ENCODE measurements at places on chromosomes 2 and 18.

GRCh38 chr2:157184161-157184895 lies 73.2 kb upstream of the GALNT5 start:
- no peak for DNase-seq

DNA sequence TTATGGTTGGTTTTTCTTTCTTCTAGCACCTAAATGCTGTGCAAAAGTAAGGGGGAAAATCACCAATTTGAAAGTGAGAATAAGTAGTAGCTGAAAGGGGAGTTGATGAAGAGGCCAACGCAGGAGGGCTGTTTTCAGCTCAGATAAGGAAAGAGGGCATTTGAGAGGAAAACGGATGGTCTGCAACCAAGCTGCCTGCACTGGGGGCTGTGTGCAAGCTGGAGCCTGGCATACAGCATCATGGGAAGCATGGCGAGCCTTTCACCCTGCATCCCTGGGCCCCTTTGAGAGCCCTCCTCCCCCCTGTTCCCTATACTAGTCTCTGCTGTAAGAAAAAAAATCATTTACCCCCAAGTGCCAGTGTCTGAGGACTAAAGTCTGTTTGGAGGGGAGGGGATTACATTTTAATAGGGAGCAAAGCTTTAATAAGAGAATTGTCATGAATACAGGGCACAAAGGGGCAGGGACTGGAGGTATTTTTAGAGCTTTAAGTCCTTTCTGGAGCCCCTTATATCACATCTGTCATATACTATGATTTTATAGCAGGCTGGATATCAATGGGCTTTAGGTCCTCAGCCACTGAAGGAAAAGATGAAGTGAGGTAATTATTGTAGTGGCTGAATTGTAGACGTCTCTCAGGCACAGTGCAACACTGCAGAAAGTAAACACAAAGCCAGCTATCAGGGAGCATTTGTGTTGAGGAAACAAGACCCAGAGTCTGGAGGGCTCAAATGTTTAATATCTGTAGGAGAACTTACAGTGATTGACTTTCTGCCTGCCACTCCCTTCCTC lies 120.7 kb downstream of the FSHR start:
- DNase-seq = no peak

GRCh38 chr2:190670182-190670946 lies 21.5 kb downstream of the NAB1 start:
- no peak for DNase-seq

GRCh38 chr18:44036501-44036900 lies 644.2 kb upstream of the SETBP1 start:
- DNase-seq = no peak

DNA sequence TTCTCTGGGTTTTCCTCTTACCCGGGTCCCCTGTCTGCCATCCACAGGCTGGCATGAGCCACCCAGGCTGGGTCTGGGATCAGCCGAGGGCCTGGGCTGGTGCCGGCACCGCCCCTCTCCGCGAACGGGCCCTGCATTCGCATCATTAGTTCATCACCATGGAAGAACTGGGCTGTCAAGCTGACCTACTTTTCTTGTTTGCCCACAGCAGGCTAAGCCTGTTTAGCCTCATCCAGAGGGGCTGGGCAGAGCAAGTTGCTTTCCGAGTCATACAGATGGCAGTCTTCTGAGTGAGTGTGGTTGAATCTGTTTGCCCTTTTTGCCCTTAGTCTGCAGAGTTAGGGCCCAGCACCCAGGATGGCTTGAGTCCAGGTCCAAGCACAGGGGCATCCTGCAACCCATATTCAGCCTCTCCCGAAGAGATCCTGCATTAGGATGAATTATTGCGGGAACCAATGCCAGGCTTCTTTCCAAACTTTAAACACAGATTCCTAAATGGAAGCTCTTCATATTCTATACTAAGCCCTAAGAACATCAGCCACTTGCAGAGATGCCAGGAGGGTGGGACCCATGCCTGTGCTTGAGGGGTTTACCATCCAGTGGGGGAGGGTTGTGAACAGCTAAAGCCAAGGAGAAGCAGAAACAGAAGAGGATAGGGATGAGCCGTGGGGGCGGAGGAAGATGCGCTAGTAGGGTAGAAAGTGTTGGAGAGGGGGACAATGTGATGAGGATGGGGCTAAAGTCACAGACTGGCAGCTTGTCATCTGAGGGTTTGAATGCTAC lies 68.0 kb downstream of the NPAS2 start:
- DNase-seq = no peak

- DNase-seq = peak; percentile 36
Measured at GRCh38 chr18:77054288-77054605, 78.3 kb downstream of the MBP start.

DNA sequence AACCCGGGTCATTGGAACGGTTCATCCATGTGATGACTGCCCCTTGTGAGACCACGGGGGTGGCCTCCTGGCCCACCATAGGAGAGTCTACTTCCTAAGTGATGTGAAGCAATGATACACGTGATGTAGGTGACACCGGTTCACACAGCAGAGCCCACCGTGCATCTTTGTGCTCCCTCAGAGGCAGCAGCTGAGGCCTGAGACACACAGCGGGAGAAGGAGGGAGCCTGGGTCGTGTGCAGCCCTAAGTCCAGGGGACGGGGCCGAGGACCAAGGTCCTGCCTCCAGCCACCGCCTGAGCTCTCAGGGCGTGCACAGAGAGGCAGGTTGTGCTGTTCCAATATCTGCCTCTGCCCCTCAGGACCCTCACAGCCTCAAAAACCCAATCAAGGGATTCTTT lies 377.2 kb upstream of the SALL3 start:
- no peak for DNase-seq

DNA sequence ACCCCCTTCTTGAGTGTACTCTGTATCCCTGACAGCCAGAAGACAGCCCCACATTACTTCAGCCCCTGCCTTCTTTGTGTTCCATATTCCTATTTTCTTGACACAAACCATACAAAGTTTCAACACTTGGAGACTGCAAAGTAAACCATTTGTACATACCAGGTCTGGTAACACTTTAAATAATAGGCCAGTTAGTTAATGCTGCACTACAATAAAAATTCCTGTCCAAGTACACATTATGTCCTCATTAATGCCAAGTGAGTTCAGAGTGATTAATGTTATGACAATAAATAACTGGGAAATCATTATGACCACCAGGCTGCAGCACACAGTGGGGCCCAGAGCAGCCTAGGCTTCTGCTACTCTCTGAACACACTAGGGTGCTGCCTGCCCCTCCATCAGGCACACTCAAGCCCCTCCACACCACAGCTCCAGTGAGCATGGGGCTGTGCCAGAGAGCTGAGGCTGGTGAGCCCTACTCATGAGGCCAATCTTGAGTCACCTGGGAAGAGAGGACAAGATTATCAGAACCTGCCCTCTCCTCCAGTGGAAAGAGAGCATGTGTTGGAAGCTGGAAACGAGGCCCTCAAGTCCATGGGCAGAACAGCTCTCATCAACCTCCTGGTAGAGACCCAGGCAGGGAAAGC lies 138.7 kb downstream of the TTC32 start:
- DNase-seq = no peak

DNA sequence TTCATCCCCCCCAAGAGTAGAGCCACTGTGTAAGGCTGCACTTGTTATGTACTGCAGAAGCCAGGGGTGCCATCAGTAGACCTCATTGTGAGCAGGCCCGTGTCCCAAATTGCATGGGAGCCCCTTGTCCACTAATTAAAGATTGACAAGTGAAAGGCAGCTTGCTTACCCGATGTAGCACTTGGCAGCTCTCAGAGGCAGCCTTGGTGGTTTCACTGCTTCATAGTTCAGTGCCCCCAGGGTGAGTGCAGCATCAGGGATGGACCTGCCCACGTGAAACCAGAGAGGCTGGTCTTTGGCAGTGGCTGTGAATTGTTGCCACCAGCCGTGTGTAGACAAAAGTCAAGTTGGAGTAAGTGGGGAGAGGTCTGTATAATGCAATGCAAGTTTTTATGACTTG lies 13.3 kb downstream of the TUBB6 start:
- no peak for DNase-seq

DNA sequence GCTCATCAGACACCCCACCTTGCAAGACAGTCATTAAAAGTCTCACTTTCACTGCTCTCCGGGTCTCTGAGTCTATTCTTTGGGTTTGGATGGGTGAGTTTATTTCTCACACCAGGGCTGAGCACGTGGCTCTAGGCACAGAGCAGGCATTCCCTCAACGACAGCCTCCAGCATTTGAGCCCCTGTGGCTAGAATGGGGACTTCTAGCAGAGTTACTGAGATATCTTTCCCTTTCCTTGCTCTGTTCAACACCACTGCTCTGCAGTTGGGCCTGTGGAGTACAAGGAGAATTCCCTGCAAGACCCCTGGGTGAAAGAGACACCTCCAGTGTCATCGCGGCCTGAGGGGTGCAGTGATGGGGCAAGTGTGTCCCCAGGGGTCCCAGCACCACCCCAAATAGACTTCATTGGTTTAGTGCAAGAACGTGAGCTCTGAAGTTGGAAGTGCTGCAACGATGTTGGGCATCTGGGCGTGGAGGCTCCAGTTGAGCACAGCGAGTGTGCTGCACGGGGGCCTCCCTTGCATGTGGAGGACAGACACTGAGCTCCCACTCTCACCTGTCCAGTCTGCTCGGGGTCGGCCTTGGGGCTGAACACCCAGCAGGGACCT lies 184.1 kb upstream of the HS6ST1 start:
- DNase-seq = no peak

DNA sequence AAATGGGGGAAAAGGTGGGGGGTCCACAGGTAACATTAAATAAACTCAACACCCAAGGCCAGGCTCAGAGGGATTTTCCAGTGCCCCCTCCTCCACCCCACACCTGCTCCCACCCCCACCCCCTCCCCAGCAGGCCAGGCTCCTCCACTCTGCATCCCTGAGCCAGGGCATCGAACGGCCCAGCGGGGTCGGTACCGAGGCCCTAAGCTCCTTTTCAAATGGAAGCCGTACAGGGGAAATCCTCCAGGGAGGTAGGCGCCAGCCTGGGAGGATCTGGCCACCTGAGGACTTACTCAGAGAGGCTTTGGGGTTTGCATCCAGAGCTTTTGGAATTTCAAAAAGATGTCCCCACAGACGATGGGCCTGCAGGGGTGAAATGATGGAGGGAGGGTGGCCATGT lies 46.5 kb downstream of the ZFP36L2 start:
- DNase-seq = no peak

- DNase-seq = peak; percentile 17
Measured at GRCh38 chr2:43484323-43484930, 111.4 kb downstream of the THADA start.

- no peak for DNase-seq
Measured at GRCh38 chr2:158414538-158414937, 42.0 kb downstream of the CCDC148 start.

GRCh38 chr2:233329489-233330135 lies 22.0 kb downstream of the SAG start:
- no peak for DNase-seq

GRCh38 chr2:210303498-210303897 lies 11.5 kb downstream of the MYL1 start:
- no peak for DNase-seq

GRCh38 chr2:217497843-217498377 lies 504.9 kb downstream of the TNS1 start:
- DNase-seq = no peak

DNA sequence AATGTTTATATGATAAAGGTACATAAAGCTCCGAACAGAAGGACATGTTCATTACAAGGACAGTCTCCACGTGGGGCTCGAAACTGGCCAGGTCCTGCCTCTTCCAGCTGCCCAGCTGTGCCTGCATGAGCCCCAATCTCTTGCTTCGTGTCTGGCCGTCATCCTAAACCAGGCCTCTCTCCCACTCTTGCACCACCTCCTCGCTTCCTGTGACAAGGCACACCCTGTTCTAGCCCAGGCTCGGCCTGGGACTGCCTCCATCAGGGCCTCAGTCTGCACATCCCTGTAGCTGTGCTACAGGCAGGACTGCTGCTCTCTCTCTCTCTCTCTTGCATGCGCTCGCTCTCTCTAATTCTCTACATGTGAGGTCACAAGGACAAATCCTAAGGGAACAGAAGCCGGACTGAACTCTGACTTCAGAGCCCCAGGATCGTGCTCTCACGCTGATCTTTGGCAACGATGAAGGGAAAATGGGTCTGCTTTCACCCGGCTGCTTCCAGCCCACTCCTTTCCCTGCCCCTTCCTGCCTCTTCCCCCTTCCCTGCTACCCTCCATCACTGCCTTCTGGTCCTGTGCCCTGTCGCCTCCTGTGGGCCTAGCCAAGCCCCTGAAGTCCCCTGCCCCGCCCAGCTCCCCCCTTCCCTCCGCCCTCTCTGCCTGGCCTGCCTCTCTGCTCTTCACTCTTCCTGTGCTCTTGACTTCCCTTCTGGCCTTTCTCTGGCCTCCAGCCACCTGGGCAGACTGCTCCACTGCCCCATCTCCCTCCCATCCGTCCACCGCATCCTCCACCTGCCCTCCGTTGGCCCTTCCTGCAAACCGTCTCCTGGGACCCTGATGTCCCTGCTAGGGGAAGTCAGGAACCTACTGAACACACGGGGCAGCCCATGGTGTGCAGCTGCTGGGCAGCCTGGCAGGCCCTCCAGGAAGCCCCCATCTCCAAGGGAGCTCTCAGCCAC lies 7.8 kb upstream of the GPR55 start:
- no peak for DNase-seq

GRCh38 chr2:233124421-233125080 lies 64.4 kb downstream of the INPP5D start:
- DNase-seq = peak; percentile 84

DNA sequence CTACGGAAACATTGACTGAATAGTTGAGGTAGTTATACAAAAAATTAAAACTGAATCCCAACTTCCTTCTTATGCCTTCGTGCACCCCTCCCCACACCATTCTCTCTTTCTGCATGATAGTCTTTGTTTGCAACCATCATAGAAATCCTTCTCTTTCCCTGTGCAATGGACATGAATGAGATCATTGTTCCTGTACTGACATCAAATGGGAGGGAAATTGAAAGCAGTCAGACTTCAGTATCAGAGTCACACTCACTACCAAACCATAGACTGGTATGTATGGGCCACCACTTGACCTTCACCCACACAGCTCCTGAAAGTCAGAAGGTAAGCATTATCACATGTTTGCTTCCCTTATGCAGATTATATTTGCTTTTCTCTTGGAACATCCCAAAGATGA lies 782.8 kb downstream of the BCL11A start:
- DNase-seq = no peak

DNA sequence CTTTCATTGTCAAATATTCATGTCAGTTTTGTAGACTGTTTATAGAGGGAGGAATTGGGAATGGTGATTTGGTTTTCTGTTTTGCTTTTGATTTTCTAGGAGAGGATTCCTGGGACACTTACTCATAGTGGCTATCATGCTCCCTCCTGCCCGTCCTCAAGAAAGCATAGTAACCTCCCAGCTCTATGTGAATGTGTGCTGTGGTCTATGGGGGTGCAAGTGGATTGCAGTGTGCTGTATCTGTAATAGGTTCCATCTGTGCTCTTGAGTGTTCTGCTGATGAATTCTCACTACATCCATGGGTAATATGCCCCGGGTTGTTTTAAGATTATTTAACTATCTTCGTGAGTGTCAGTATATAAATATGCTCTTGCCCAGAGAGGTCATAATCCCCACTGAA lies 811.3 kb downstream of the CNTNAP5 start:
- no peak for DNase-seq

- DNase-seq = no peak
Measured at GRCh38 chr2:108220942-108221541, 18.7 kb upstream of the SULT1C3 start.

DNA sequence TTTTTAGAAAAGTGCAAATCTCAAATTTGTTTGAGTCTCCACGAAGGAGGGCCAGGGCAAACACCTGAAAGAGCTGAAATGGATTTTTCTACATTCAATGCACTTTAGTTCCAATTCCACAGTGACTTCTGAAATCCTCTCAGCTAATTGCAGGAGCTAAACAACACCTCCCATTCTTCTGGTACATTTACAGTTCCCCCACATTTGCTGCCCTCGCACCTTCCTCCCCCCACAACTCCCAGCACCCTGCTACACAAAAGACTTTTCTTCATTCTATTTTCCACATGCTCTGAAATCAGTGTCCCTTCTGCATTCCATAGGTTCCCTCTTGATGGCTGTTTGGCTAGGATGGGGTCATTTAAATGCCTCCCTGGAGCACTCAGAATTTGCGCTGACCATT lies 5.9 kb upstream of the NPAS2 start:
- no peak for DNase-seq

Data from germinal center (tissue), 1 donor.